Activated CD8-positive, alpha-beta memory T cell treated with anti-CD3 and anti-CD28 coated beads for 4 hours (primary cell): ENCODE measurements at places on chromosomes 12 and 14.

DNA sequence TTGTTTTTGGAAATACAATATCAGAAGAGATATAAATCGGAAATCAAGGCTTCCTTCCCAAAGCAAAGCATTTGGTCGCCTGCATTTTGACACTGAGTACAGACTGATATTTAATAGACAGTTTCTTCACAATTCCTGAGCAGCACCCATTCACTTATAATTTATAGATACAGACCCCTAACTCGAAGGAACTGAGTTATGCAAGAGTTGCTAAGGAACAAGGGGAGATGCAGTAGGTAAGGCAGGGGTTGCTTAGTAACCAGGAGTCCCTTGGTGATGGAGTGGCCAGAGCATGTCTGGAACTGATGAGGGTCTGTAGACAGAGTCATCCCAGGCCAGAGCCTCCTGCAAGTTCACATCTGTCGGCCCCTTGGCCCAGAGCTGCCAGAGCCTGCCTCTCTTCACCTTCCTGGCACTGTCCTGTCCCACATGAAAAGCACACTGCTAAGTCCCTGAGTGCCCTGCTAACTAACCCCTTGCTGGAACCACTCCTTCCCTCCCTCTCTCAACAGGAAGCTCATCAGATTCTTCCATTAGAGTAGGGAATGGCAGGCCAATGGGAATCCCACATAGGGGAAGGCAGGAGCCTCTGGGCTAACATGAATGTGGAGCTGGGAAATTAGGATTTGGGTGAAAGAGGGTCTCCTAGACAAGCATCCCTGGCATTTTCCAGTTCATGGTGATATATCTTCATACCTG is 3.6 kb upstream of the DHRS2 start:
- DNase-seq, result no peak

- DNase-seq, result no peak
Observed at GRCh38 chr12:101570047-101570446, 24.7 kb upstream of the MYBPC1 start.

DNA sequence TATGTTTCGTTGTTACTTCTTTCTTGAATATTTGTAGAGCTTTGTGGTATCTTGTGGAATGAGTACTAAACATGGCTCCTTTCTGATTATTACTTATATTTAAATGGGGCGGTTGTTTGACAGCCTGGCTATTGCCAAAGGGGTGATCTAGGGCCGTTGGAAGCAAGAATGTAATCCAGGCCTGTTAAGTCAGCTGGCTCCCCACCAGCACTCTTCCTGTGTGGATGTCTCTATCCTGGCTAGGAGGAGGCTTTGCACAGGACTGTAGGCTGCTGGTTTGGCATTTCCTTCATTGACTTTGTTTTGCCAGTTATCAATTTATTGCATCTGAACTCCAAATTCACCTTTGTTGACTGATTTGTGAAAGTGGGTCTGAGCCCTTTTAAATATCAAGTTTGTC is 5.6 kb downstream of the FAM234B start:
- DNase-seq, result no peak

GRCh38 chr12:21054334-21054733 is 76.7 kb upstream of the SLCO1B1 start:
- no peak for DNase-seq

GRCh38 chr14:106377432-106377831 is 851.0 kb downstream of the TMEM121 start:
- DNase-seq, result no peak
